ENCODE measurements at places on chromosomes 3 and 15.

DNA sequence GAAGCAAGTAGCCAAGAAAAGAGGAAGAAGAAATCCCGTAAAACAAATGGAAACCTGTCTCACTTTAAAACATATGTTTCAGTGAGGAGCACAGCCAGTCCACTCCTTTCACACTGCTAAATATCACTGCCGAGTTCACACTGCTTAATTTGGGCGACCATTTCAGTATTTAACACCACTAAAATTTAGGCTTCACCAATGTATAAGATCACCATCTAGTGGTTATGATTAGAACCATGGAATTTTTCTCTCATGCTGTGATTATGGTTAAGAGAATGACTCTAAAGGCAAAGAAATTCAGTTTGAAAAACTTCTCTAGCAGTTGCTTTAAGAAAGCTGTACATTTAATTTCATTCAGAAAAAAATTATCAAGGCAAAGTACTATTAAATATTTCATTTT is 16.6 kb downstream of the SLC4A7 start:
- no peak for DNase-seq

GRCh38 chr15:48592221-48592731 is 53.2 kb downstream of the FBN1 start:
- DNase-seq = no peak

DNA sequence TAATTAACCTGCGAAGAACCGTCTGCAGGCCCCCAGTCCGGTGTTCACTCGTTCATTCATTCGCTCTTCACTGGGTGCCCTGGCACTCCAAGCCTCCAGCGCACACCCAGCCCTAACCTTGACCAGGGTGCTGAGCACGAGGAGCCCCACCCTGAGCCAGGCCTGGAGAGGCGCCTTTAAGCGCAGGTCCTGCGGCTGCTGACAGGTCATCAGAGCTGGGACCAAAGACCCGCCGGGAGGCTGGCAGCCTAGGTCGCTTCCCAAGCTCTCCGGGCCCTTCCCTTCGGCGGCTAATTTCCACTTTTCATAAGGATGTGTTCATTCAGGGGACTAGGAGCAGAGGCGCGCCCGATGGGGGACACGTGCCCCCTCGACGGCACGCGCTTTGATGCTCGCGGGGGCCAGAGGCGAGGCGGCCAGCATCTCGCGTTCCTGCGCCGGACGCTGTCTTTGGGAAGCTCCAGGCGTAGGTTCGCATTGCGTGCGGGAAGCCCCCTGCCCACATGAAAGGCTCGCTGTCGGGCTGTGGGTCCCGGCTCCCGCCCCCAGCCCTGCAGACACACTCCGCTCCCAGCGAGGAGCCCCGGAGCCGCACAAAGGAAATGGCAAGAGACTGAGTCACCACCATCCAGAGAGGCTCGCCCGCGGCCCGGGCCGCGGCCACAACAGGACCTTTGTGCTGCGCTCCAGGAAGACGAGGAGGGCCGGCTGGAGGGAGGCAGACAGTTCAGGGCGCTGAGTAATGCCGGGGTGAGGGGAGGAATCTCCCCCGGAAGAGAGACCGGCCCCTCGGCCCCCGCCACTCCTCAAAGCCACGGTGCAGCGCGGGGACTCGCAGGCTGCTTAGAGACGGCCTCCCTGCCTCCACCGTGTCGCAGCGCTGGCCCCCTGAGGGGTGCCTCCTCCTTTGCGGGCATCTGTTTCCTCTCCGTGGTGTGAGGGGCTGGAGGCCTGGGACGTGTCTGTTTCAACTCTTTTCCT is 266.4 kb upstream of the HES1 start:
- no peak for DNase-seq

DNA sequence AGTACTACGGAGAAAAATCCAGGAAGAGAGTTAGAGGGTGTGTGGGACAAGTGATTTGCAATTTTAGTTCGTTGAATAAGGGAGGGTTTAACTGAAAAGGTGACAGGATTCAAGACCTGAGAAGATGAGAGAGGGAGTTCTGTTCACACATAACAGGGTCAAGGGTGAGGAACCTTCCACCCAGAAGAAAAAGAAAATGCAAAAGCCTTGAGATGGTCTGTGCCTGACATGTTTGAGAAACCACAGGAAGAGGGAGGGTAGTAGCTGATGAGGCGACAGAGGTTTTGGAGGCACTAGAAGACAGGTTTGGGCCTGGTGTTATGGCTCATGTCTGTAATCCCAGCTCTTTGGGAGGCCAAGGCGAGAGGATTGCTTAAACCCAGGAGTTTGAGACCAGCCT is 591 bp upstream of the SLC25A20 start:
- no peak for DNase-seq

- DNase-seq = no peak
Measured at GRCh38 chr3:88807491-88808105, 299.8 kb upstream of the EPHA3 start.

GRCh38 chr3:159417761-159418160 is 570.9 kb upstream of the IL12A start:
- no peak for DNase-seq

DNA sequence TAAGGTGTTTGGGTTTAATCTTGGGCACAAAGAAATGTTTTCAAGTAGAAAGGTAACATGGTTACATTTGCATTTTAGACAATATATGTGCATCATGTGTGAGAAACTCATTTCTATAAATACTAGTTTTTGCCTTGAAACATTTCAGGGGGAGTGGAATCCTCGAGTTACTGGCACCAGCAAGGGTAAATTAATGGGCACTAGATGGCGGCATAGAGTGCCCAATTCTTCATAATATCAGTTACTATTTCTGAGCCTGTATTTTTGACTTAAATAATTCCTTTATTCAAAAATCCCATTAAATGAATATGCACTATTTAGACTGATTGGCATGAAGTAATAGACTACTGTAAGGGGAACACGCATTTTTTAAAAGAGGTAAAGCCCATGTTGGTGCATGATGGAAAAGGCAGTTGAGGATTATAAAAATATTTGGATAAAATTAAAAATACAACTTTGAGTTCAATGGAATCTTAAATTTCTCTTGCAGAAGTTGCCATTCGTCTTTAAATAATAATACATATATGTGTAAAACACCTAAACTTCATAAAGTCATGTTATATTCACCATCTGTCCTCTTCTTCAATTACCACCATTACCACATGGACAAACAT is 106.3 kb downstream of the ZBTB20 start:
- DNase-seq = no peak

GRCh38 chr3:111980716-111981456 is 2.1 kb downstream of the ABHD10 start:
- DNase-seq = no peak

GRCh38 chr3:105878061-105878460 is 9.2 kb upstream of the CBLB start:
- DNase-seq = no peak

- no peak for DNase-seq
Measured at GRCh38 chr15:78866803-78867202, 5.9 kb upstream of the MORF4L1 start.

DNA sequence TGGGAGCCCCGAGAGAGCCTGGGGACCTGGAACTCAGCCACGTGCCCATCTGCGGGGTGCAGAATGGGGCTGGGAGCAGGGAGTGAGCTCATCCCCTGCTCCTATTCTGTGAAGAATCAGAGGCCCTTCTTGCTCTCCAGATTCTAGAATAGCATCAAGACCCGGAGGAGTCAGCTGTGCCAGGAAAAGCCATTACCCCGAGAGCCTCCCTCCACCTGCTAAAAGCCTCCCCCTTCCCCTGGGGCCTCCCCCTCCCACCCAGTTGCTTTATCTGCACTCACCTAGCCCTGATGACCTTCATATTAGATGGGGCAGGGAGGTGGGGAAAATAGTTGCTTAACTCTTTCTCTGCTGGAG is 23.1 kb downstream of the CCDC33 start:
- no peak for DNase-seq

- no peak for DNase-seq
Measured at GRCh38 chr15:41854443-41854842, 15.8 kb downstream of the PLA2G4B start.

DNA sequence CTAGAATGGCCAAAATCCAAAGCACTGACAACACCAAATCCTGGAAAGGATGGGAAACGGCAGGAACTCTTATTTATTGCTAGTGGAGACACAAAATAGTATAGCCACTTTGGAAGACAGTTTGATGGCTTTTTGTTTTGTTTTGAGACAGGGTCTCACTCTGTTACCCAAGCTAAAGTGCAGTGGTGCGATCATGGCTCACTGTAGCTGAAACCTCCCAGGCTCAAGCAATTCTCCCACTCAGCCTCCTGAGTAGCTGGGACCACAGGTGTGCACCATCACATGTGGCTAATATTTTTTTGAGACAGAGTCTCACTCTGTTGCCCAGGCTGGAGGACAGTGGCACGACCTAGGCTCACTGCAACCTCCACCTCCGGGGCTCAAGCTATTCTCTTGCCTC is 27.3 kb upstream of the GPR160 start:
- no peak for DNase-seq

GRCh38 chr15:57376696-57377477 is 582 bp downstream of the CGNL1 start:
- DNase-seq = peak; percentile 36

DNA sequence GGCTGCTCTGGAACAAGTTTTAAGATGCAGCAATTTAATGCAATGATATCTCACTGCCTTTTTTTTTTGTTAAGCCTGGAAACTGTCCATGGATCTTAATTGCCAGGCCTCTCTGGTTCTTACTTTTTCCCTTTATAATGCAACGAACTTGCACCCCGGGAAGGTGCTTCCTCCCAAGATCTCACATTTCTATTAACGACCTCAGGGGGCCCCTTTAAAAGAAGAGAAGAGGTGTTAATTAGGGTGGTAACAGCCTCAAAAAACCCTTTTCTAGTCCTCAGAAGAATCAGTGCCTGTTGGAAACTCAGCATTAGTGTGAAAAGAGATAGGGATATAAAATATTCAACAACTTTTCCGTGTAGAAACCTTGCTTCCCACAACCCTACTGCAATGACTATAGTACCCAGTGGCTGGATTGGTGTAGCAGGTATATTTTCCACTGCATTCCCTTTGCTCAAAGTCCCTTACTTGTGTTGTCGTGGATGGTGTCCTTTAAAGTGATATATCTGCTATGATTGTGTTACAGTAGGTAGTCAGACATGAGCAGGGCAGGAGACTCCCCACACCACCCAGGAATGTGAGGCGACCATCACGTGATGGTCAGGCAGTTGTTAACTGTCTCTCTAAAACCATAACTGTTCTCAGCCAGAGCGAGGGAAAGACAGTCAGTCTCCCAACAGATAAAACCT is 121.8 kb downstream of the CTNNB1 start:
- no peak for DNase-seq

GRCh38 chr3:26997226-26997625 is 372.0 kb downstream of the NEK10 start:
- no peak for DNase-seq

- no peak for DNase-seq
Measured at GRCh38 chr3:146222204-146223046, 28.5 kb downstream of the PLSCR4 start.

GRCh38 chr3:177921153-177921552 is 615.1 kb upstream of the KCNMB2 start:
- no peak for DNase-seq

DNA sequence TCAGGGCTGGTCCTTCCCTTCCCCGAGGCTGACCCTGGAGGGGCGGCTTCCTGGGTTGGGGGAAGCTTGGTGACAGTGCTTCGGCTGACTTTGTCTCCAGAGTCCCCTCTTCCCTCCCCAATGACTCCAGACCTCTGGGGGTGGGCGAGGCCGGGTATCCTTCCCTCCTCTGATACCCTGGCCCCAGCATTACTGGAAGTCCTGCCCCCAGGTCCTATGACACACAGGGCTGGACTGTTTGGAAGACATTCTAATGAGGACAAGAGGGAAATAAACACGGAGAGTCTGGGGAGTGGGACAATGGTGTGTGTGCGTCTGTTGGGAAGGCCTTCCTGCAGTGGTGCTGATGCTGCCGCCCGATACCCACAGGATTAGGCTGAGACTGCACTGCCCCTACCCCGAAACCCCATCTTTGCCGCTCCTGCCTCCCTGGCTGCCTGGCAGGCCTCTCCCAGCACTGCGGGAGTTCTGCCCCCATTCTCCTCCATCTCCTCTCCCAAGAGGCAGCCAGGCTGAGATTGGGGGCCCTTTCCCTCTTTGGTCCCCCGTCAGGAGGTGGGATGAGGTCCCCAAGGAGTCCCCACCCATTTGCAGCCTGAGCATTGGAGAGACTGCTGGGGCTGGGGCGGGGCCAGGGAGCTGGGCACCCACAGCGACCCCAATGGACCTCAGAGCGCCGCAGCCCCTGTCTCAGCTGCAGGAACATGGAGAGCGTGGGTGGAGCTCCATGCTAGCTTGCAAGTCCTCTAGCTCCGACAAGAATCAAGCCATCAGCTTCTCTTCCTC is 29.7 kb upstream of the FBLN2 start:
- no peak for DNase-seq

Measured in hindlimb muscle (tissue), 1 donor.